ENCODE measurements at places on chromosomes 4 and X. TPM values are rescaled to one million over a fixed set of nuclear protein-coding genes. Genes with fewer than 3 reads are reported as not detected.

DNA sequence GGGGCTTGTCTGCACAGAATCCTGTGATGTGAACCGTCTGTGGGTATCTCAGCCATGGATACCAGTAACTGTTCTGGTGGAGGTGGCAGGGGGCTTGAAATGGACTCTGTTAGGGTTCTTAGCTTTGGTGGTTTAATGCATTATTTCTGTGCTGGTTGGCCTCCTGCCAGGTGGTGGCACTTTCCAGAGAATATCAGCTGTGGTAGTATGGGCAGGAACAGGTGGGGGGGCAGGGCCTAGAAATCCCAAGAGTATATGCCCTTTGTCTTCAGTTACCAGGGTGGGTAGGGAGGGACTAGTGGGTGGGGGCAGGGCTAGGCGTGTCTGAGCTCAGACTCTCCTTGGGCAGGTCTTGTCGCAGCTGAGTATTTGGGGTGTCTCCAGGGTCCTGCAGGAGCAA is 106.7 kb downstream of the KIT start:
- no peak for DNase-seq

DNA sequence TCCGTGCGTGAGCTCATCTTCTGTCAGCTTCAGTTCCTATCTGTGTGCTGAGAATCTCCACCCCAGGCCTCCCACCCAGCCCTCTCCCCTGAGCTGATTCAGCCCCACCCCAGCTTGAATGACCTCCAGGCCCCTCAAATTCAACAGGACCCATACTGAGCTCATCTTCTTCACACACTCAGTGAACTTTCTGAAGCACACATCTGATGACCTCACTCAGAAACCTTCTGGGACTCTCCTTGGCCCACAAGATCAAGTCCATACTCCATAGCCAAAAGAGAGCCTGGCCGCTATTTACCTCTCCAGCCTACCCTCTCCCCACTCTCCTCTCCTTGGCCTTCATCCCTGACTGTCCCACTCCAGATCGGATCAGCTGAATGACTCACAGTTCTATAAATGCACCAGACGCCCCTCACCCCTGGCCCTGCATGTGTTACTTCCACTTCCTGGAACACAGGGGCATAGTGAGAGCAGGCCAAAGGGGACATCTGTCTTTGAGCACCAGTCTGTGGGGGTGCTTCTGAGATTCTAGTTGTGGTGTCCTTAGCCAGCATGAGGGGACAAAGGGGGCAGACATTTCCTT is 62.5 kb downstream of the PJA1 start:
- no peak for DNase-seq

- peak; percentile 5 for DNase-seq
These were observed 263.6 kb downstream of the PTTG2 start for GRCh38 chr4:38223782-38224236.

- DNase-seq: no peak
These were observed 1318.5 kb upstream of the ADGRL3 start for GRCh38 chr4:59881632-59882031.

DNA sequence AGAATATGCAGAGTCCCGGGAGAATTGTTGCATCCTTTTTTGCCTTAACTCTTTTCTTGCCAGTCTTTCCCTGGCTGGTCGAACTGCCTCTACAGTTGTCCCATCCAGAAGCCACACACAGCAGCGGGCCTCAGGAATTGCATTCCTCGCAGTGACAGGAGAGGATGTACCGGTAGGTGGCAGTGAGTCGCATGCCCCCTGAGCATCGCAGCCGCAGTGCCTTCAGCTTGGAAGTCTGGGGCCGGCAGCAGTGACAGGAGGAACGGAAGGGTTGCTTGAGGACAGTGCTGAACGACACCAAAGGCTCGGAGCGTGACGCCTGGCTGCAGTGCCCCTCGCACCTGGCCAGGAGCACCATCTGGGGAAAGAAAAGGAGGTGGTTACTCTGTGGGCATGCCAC is 23.5 kb downstream of the NDP start:
- DNase-seq: peak; percentile 19

GRCh38 chr4:153207027-153207426 is 2.8 kb downstream of the TRIM2 start:
- no peak for DNase-seq

- DNase-seq: no peak
These were observed at the start of gene BMP3 for GRCh38 chr4:81030061-81030980. Gene BMP3, plus strand, starts transcription at chr4:81030708. Its CDS starts 577 bp downstream, at chr4:81031285.

- DNase-seq: no peak
These were observed 389.6 kb upstream of the MAOA start for GRCh38 chrX:43266487-43266886.

GRCh38 chr4:31034550-31034949 is 314.4 kb downstream of the PCDH7 start:
- no peak for DNase-seq

DNA sequence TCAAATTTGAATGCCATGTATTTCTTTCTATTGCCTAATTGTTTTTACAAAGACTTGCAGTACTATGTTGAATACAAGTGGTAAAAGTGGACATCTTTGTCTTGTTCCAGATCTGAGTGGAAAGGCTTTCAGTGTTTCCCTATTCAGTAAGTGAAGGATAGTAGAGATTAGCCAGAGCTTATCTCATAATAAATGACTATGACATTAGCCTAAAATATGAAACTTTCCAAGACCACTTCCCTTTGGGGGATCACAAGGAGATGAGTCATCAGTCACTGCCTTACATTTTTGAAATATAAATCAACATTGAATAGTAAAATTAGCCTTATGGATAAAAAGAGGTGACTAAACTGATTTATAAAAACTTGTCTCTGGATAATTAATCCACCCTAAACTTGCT is 554.1 kb upstream of the MAGEB2 start:
- DNase-seq: no peak

DNA sequence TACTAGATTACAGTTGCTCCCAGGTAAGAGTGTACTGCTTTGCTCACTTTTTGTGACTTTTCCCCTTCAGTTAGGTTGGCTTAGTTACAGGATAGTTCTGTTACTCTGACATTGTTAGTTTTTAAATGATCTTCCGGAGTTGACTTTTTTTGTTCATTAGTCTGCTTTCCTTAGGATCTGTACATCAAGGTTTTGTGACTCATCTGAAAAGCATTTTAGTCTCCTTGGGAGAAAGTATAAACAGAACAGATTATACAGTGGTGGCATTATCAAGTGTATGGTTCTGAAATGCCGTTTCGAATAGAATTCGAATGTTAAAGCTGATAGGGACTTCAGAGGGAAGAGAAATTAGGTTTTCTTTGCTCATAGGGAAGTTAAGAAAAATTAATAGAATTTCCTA is 63.3 kb downstream of the USP9X start:
- DNase-seq: no peak

DNA sequence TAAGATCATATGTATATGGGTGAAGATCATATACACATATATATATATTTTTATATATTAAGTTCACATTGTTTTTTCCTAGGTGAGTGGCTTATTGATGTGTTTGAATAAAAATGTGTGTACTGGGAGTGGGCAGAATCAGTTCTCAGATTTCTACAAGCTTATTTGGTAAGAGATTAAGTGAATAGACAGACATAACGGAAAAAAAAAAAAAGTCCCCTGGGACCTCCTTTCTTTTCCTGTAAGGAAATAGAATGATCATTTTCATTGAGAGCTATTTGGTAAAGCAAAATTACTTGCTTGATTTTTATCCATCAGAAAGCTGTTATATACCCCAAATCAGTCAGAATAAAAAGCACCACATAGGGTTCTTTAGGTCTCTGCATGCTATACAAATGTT is 597.7 kb downstream of the PCDH18 start:
- no peak for DNase-seq

GRCh38 chr4:99321241-99322191 is at the start of gene ADH1B:
Gene ADH1B, minus strand, starts transcription at chr4:99321401. Its CDS starts 70 bp downstream, at chr4:99321331.
- DNase-seq: no peak

DNA sequence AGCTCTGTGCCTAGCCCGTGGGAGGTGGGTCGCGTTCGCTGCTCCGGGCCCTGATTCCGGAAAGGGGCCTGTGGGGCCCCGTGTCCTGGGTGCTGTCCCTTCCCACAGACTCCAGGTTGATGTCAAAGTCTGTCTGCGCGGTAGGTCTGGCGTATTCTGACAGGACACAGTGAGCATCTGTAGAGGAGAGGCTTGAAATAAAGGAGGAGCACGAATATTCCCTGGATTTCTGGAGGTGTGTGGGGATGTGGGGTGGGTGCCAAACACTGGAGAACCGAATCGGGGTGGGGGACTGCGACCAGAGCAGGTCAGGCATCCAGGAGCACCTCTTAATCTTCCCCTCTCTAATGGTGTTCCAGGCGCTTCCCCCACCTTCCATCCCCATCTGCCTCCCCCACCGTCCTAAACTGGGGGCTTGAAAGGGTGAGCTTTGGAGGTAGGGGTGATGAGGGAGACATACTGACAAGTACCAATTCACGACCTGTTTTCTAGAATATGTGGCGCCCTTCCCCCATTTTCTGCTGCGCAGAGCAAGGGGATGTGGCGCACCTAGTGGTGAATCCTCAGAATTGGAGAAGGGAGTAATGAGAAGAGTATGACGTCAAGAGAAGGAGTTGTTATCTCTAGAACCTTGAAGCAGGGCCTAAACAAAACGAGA is 877 bp downstream of the GPRASP1 start:
- peak; percentile 84 for DNase-seq

- no peak for DNase-seq
These were observed 549.5 kb downstream of the C4orf33 start for GRCh38 chr4:129645461-129645860.

GRCh38 chr4:100306018-100306417 is 115.8 kb upstream of the DDIT4L start:
- no peak for DNase-seq

- no peak for DNase-seq
These were observed 120.2 kb upstream of the PJA1 start for GRCh38 chrX:69285401-69285877.

DNA sequence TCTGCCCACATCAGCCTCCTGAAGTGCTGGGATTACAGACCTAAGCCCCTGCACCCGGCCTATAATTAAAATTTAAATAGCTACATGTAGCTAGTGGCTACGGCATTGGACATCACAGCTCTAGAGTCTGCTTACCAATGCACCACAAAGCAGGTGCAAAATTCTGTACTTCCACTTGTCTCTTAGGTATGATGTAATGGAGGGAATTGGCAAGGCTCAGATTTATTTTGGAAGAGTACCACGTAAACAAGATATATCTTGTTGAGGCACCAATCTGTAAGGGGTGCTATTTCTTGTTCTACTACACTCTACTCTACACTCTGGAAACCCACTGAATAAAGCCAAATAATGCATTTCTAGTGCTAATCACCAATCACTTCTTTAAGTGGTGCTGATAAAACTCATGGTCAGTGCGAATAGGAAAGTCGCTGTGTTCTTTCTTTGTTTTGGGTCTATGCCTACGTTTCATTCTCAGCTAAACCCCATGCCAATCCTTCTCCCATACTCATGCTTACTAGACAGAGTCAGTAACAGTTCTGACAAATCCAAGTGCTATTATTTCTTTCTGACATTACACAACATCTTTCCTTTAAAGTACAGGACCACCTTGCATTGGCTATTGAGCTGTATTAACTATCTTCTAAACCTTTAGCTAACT is 92.3 kb downstream of the GC start:
- DNase-seq: no peak

GRCh38 chr4:158395889-158396288 is 125.8 kb upstream of the RXFP1 start:
- no peak for DNase-seq

DNA sequence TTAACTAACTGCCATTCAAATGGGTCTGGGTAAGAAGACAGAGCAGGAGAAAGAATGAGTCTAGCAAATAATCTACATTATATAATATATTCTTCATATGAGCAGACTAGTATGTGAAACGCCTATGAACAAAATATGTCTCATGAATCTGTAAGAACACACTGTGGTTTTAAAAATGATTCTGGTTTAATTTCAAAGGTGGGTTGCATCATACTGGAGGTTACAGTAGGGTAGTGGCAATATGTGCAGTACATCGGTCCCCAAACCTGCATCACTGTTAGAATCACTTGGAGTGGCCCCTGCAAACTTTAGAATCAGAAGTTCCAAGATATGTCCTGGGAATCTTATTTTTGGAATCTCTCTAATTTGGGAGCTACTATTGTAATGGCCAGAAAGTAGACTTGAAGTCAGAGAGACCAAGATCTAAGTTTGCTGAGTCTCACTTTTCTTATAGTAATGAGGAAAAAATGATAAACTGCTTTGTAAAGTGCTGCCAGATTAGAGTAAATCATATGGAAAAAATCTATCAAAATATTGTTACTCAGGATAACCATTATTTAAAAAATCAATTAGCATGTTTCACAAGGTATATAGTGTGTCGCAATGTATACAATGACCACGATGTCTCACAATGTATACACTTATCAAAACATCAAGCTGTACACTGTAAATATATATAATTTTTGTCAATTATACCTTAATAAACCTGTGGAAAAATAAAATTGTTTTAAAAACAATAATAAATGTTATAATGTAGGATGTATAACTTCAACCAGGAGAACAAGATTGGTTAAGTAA is 37.9 kb upstream of the ARSJ start:
- DNase-seq: no peak

- DNase-seq: no peak
These were observed 458.1 kb downstream of the STIM2 start for GRCh38 chr4:27318740-27319139.

DNA sequence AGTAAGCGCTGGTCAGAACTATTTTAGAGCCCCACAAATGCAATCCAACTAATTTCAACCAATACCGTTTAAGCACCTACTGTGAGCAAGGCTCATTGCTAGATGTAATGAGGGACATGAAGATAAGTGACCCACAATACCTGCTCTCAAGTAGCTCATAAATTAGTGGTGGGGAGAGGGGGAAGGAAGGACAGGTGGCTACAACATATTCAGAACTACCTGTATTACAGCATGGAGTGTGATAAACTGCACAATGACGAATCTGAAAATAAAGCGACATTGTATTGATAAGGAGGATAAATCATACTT is 311.6 kb upstream of the DIAPH2 start:
- no peak for DNase-seq

DNA sequence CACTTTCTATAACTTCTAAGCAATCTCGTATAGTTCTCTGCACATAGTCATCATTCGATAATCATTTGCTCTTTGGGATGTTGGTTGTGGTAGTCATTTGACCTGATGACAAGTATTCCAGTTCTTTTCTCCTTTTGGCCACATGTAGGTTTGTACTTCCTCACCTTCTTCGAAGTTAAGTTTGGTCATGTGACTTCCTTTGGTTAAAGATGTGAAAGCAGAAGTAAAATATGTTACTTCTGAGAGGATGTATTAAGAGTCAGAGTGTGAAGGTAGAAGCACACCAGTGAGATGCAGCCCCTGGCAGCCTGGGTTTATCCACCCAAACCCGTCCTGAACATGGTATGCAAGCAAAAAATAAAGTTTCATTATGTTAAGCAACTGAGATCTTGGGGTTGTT is 48.9 kb upstream of the ZNF518B start:
- DNase-seq: no peak

The GRPR gene
- total RNA-seq: 0.06 TPM

The CLCN4 gene
- 3.6 TPM for total RNA-seq

The GPRIN3 gene
- 1.1 TPM for total RNA-seq

The TSPAN7 gene
- total RNA-seq: 98.4 TPM

The SFRP2 gene
- total RNA-seq: 23.2 TPM

The TRIM60 gene
- total RNA-seq: not detected

The SRD5A3 gene
- 13.6 TPM for total RNA-seq

The EVC gene
- total RNA-seq: 22.2 TPM

The TAPT1 gene
- total RNA-seq: 119 TPM
